Substantia nigra (tissue), 51 donors: ENCODE measurements at places on chromosomes 1 and 21.

- no peak for DNase-seq
Measured at GRCh38 chr1:46492871-46493270, 3.2 kb downstream of the DMBX1 start.

- DNase-seq = no peak
Measured at GRCh38 chr1:109273570-109274288, 9.2 kb downstream of the PSRC1 start.

GRCh38 chr1:37514350-37515184, at the start of gene MEAF6:
MEAF6 (minus strand) TSS chr1:37514766; CDS start chr1:37514746, 20 bp downstream.
- DNase-seq = peak; percentile 26

GRCh38 chr21:40595806-40596205, 251.2 kb downstream of the DSCAM start:
- no peak for DNase-seq

DNA sequence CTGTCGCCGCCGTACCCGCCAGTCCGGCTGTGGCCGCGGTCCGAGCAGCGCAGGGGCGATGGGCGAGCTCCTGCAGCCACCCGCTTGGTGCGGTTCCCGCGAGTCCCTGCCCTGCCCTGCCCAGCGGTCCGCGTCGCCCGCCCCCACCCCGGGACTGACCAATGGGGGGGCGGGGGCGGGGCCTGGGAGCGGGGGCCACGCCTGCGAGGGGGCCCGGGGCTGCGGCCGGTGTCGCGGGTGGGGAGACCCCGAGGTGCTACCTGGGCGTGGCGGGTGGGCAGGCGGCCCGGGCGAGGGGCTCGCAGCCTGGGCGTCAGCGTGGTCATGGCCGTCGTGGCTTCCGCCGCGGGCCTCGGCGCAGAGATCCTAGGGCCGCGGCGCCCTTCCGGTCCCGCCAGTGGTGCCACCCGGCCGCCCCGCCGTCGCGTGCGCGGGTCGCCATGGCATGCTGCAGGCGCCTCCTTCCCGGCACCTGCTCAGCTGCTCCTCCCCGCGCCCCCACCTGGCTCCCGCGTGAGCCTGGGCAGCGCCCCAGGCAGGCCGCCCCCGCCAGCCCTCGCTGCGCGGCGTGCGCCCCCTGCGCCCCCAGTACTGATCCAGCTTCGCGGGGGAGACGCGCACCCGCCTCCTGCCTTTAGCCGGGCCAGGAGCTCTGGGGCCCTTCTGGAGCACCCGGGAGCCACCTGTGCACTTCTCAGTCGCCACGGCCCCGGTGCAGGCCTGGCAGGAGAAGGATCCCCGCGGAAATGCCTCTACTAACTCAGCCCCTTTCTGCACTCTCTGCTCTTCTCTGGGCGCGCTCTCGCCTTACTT, at the start of gene BMP8B:
BMP8B (minus strand) TSS at position 108 of the 813 bp plus-strand sequence. CDS start 380 bp downstream, outside the sequence.
- DNase-seq = peak; percentile 59

- DNase-seq = no peak
Measured at GRCh38 chr1:247330548-247331171, 1.0 kb downstream of the ZNF496 start.

DNA sequence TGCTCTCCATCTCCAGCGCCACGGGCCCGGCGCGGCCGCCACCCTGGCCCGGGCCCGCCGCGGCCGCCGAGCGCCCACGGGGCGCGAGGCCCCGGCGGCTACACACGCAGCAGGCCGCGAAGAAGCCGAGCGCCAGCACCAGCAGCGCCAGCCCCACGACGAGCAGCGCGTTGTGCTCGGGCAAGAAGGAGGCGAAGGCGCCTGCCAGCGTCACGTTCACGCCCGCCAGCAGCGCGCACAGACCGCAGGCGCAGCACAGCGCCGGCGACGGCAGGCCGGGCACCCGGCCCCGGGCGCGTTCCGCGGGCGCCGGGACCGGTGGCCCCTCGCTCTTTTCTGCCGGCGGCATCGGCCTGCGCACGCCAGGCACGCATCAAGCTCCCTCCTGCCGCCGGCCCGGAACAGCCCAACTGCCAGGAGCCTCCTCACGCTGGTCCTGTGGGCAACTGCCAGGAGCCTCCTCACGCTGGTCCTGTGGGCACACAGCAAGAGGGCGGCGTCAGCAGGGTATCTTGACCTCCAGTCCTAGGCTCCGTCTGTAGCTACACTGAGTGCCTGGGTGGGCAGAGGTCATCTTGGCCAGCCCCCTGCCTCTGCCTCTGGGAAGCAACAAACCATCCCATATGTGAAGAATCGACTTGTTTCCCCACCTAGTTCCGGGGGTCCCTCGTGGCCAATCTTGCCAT, 18.1 kb downstream of the KNCN start:
- DNase-seq = no peak

DNA sequence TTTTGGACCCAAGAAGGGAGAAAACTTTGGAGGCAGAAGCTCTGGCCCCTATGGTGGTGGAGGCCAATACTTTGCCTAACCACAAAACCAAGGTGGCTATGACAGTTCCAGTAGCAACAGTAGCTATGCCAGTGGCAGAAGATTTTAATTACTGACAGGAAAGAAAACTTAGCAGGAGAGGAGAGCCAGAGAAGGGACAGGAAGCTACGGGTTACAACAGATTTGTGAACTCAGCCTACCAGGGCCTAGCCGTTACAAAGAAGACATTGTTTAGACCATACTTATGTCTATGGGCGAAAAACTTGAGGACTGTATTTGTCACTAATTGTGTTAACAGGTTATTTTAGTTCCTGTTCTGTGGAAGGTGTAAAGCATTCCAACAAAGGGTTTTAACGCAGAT, 10.4 kb upstream of the ACOT11 start:
- DNase-seq = no peak

- DNase-seq = no peak
Measured at GRCh38 chr1:112325504-112325903, 70.5 kb upstream of the CTTNBP2NL start.

DNA sequence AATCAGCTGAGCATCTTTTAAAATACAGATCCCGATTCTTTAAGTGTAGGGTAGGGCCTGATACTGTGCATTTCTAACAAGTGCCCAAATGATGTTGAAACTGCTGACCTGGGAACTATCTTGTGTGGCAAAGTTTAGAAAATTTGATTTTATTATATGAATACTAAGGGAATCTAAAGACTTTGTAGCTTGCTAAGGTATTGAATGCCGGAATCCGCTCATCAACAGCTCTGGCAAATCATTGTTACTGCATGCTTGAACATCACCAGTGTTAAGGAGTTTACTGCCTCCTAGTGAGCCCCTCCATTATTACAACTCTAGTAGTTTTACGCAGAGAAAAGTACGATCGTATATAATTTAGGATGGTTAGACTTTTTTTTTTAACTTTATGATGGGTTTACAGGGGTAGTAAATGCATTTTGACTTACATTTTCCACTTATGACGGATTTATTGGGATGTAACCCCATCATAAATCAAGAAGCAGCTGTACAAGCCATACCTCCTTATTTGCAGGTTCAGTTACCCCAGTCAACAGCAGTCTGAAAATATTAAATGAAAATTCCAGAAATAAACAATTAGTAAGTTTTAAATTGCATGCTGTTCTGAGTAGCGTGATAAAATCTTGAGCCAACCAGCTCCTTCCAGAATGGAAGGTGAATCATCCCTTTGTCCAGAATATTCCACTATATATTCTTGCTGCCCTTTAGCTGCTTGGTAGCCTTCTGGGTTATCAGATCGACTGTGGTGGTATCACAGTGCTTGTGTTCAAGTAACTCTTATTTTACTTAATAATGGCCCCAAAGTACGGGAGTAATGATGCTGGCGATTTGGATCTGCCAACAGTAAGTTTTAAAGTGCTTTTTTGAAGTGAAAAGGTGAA, 892 bp downstream of the TYW3 start:
- DNase-seq = peak; percentile 4

DNA sequence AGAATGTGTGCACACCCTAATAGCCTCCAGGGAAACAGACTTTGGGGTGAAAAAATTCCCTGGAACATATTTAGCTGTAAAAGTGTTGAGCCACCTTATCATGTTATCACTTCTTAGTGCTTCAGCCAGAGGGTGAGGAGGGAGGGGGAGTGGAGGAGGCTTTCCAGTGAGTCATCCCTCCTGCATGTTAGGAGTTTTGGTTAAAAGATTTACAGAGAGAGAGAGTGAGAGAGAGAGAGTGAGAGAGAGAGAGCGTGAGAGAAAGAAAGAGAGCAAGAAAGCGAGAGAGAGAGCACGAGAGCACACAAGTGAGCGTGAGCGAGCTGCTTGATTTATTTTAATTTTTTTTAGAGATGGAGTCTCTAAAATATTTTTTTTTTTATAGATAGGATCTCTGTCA, 13.5 kb upstream of the CACNA1E start:
- DNase-seq = no peak

DNA sequence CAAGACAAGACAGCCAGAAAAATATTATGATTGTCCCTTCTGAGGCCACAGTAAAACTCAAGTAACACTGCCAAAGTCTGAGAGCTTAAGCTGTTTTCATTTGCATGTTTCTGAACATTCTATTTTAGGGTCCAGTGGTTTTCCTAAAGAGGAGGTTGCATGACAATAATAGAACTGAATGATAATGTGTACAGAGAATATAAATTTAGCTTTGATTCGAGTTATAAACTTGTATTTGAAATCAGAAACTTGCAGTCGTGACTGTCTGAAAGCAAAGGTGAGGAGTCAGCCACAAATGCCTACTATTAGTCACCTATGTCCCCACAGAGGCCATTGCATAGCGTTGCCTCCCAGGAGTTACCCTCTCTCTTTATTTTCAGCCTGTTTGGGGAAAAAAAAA, 363.1 kb upstream of the ADGRL2 start:
- DNase-seq = no peak

- no peak for DNase-seq
Measured at GRCh38 chr1:24385160-24385940, 28.2 kb downstream of the STPG1 start.

DNA sequence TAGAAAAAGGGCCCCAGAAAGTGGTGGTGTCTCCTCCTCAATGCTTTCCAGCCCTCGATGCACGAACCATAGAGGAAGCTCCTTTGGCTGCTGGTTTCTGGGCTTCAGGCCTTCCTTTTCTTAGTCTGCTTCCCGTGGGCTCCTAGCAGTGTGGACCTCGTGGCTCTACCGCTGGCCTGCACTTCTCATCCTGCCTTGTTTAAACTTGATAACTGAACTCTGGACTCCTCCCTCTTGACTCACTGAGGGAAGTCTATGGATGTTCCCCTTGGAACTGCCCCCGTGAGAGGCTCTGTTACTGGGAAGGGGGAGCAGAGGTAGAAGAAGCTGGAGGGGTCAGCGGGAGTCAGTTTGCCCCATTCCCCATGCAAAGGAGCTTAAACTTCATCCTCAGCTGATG, 75.3 kb upstream of the WDR26 start:
- DNase-seq = no peak

GRCh38 chr1:184215274-184215925, 163.9 kb downstream of the TSEN15 start:
- no peak for DNase-seq

DNA sequence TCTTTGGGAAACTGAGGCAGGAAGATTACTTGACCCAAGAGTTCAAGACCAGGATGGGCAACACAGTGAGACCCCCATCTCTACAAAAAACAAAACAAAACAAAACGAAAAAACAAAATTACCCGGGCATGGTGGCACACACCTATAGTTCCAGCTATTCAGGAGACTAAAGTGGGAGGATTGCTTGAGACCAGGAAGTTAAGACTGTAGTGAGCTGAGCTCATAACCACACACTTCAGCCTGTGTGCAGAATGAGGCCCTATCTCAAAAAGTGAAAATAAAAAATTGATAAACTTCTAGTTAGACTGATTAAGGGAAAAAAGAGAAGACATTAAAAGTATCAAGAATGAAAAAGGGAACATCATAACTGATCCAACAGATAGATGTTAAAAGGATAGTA, 154.0 kb downstream of the RHOU start:
- DNase-seq = no peak

DNA sequence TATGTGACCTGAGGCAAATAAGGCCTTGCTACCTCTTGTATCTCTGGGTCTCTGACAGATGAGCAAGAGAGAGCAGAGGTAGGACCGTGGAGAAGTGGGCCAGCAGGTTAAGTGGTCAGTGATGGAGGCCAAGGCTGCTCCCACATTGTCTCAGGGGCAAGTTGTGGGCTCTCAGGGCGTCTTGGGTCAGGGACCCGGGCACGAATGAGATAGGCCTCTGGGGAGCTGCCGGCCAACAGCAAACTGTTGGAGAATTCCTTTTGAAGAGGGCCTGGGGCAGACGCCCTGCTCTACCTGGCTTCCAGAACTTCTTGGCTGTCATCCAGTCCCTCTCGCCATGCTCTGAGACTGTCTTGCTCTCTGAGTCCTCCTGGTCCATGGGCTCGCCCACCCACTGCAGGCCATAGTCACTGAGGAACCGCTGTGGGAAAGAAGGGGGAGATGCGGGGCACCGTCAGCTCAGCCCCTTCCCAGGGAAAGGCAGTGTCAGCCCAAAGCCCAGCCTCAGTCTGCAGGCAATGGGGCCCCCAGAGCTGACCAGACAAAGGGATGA, 12.4 kb downstream of the UBXN11 start:
- DNase-seq = no peak

GRCh38 chr1:2891923-2892448, 90.5 kb upstream of the TTC34 start:
- no peak for DNase-seq

DNA sequence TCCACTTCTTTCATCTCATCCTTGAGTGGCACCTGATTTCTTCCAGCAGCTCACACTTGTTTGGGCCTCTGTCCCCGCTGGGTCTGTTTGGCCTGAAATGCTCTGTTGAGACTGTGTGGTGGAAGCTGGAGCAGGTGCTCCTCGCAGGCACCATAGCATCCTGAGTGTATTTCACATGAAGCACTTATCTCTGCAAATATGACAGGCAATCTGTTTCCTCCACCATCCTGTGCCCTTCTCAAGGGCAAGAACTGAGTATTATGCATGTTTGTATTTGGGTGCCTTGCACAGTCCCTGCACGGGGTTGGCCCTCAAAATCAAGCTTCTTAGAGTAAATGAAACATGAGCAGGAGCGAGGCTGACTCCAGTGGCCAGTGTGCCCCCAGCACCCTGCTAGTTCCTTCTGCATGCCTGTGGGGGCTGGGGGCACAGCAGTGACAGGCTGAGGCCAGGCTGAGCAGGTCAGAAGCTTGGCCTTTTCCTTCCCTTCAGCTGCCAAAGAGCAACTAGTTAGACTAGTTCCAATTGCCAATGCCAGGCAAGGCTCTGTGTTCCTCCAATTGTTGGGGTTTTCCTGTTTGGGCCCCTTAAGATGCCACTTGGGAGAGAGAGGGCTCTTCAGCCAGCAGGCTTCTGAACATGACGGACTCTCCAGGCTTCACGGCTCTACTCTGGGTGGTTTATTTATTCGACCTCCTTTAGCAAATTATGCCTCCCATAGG, 129.6 kb upstream of the ATP1A1 start:
- no peak for DNase-seq

DNA sequence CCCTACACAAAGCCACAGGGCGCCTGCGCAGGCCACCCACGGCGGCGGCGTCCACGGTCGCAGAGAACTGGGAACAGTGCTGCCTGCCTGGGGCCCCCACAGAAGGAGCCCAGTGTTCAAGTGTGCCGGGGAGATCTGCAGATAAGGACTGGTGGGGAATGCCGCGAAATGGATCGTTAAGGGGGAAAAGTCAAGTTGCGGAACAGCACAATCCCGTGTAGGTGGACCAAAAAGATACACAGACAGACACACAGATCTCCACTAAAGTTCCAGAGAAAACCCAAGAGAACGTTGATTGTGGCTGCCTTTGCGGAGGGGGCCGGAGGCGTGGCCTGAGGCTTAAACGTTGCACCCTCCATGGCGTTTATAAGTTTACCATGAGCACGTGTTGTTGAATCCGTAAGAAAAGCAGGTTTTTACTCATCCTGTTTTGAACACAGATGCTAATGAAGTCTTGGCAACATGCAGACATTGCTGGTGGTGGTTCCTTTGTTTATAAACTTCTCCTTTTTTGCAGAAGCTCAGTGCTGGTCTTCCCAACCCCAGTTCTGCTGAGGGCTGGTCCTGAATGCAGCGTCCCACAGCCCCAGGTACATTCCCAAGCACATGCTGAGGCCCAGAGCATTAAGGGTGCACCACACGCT, 4.1 kb downstream of the SPATC1L start:
- DNase-seq = no peak
